ENCODE measurements at places on chromosomes 3 and 15. TPM values are rescaled to one million over a fixed set of nuclear protein-coding genes. Genes with fewer than 3 reads are reported as not detected.

DNA sequence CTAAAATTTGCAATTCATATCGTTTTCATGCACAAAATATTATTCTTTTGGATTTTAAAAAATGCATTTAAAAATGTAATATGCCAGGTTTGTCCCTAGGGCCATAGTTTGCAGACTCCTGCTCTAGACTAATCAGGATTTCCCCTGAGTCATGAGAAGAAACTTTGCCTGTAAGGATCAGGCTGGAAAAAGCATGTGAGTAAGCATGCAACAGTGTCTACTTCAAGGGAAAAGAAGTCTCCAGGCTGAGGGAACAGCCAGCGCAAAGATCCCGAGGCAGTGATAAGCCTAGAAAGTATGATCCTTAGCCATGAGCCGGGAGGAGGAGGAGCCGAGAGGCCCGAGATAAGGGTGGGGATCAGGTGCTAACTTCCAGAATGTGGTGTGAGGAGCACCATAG is 382.8 kb upstream of the CFAP20DC start:
- H3K27ac ChIP-seq = no peak overlapping the region
- H3K4me3 ChIP-seq = no peak overlapping the region
- no peak for DNase-seq
- no peaks in the 10 kb centered on the region for H3K36me3 ChIP-seq
- H3K4me1 ChIP-seq = no peaks in the 10 kb centered on the region
- no peaks in the 10 kb centered on the region for H3K27me3 ChIP-seq

DNA sequence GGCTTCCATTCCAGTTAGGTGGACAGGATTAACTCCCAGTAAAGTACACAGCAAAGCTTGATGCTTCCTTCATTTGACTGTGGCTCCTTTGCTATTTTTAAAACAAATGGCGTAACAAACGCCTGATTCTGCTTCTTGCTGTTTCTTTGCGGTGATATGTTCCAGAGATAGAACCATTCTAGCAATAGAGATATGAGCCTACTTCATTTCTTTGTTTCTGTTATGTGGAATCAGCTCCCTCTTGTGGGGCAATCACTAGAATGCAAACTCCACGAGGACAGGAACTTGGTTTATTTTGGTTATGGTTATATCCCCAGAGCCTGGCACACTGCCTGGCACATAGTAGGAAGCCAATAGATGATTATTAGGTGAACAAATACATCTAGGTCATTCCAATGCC is 122.6 kb upstream of the SLC6A11 start:
- H3K27me3 ChIP-seq = no peaks in the 10 kb centered on the region
- no peak overlapping the region for H3K27ac ChIP-seq
- DNase-seq = no peak
- H3K36me3 ChIP-seq = no peaks in the 10 kb centered on the region
- H3K4me3 ChIP-seq = no peak overlapping the region

Gene UCN2
- not detected for total RNA-seq

Gene CIB2
- total RNA-seq = 5.5 TPM

Gene XCR1
- 0.14 TPM for total RNA-seq

- no peaks in the 10 kb centered on the region for H3K27me3 ChIP-seq
- H3K4me3 ChIP-seq = no peak overlapping the region
- peaks cover 5% of the 10 kb centered on the region for H3K36me3 ChIP-seq
- no peak for DNase-seq
- no peak overlapping the region for H3K27ac ChIP-seq
Observed at GRCh38 chr3:17190353-17191078, 305.8 kb downstream of the PLCL2 start.

DNA sequence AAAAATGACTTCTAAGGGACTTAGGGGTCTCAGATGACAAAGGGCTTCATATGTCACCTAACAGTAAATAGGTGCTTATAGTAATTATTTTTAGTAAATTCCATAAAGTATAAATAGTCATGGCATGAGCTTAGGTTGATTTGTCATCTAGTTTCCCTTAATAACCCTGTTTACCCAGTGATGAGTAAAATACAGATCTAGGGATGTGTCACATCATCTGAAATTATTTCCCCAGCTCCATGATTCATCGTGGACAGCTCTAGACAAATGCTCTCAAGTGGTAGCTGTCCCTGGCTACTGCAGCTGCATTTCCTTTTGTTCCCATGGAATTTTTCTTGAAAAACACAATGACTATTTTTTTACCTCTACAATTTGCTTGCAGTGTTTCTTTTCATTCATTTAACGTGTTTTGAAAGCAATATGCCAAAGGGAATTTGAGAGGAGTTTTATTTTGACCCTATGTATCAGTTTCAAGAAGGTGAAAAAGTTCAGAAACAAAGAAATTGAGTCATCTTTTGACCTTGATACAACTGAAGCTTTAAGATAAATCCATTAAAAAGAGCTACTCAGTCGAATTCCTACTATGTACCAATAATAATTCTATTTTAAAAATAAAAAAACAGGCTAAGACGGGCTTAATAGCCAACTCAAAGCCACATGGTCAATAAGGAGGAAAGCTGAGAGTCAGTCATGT is 241.6 kb downstream of the KCNMB2 start:
- no peaks in the 10 kb centered on the region for H3K4me1 ChIP-seq
- H3K4me3 ChIP-seq = no peak overlapping the region

Gene SAXO2
- total RNA-seq = not detected

- H3K4me3 ChIP-seq = no peak overlapping the region
- H3K4me1 ChIP-seq = no peaks in the 10 kb centered on the region
- no peaks in the 10 kb centered on the region for H3K36me3 ChIP-seq
- no peak for DNase-seq
- no peak overlapping the region for H3K27ac ChIP-seq
- H3K27me3 ChIP-seq = no peaks in the 10 kb centered on the region
Observed at GRCh38 chr3:189516039-189516438, 115.2 kb upstream of the TP63 start.

- H3K27me3 ChIP-seq = no peaks in the 10 kb centered on the region
- H3K4me3 ChIP-seq = no peak overlapping the region
- no peak for DNase-seq
Observed at GRCh38 chr3:59655418-59656015, 605.7 kb upstream of the CFAP20DC start.

DNA sequence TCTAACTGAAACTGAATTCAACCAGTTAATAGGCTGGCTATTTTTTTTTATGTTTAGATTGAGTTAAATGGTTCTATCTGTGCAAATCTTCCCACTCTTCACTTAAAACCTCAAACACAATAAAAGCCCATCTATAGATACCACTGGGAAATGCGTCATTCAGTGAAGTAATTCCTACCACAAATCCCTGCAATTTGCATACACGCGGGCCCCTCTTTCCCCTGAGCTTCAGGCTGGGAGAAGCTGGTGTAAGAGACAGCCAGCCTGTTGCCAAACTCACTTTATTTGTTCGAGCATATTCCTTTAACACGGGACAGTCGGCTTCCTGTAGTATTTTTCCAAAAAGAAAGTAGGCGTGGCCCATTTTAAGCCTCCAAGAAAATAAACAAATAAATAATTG is 26.0 kb upstream of the MCTP2 start:
- H3K27me3 ChIP-seq = no peaks in the 10 kb centered on the region
- H3K36me3 ChIP-seq = no peaks in the 10 kb centered on the region
- H3K27ac ChIP-seq = no peak overlapping the region
- H3K4me3 ChIP-seq = no peak overlapping the region
- H3K4me1 ChIP-seq = no peaks in the 10 kb centered on the region
- no peak for DNase-seq

Gene ZDHHC23
- total RNA-seq = 93.9 TPM

GRCh38 chr15:73684581-73685455 is 635 bp downstream of the CD276 start:
- H3K4me1 ChIP-seq = peaks cover 42% of the 10 kb centered on the region
- no peaks in the 10 kb centered on the region for H3K36me3 ChIP-seq
- H3K4me3 ChIP-seq = peak overlapping the region; percentile 75
- DNase-seq = peak; percentile 64

GRCh38 chr3:16927485-16927884 is 42.7 kb downstream of the PLCL2 start:
- H3K4me1 ChIP-seq = peaks cover 11% of the 10 kb centered on the region
- no peak overlapping the region for H3K27ac ChIP-seq
- DNase-seq = no peak
- no peaks in the 10 kb centered on the region for H3K36me3 ChIP-seq

DNA sequence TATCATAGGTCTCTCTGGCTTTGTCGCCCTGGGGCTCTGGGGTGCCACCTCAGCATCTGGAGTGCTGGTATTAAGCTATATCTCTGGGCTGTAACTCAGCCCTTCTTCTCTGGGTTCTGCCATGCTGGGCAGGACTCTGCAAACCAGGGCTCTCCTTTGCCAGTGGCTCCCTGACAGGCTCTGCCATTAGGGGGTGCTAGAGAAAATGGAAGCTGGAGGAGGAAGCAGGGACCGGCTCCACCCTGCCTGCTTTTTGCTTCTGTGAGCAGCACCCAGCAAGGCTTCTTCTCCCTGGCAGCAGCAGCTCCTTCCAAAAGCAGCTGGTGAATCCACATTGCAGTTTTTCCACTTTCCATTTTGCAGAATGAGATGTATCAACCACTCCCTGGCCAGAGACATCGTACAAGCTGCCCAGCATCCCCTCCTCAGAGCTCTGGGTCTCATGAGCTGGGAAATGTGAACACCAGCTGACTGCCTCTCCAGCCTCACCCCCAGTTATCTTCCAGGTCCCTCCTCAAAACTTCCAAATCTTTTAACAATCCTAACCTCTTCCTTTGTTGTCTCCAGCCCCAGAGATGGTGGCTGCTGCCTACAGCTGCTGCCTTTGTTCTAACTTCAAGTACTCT is 165.0 kb downstream of the ABHD5 start:
- H3K27ac ChIP-seq = no peak overlapping the region
- H3K27me3 ChIP-seq = no peaks in the 10 kb centered on the region
- H3K4me1 ChIP-seq = peaks cover 4% of the 10 kb centered on the region
- H3K4me3 ChIP-seq = no peak overlapping the region
- H3K36me3 ChIP-seq = no peaks in the 10 kb centered on the region
- peak; percentile 69 for DNase-seq

DNA sequence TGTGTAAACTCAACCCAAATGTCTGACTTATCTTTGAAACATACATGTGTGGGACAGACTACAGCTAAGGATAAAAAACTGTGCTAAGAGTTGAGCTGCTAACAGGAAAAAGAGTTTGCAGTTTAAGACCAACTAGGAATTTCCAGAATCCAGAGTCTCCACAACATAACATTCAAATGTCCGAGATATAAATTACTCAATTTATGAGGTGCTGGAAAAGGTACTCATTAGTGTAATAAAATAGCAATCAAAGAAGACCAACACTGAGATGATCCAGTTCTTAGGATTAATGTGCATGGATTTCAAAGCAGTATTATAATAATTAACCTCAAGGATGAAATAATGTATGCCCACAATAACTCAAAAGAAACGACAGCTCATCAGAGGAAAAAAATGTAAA is 426.5 kb upstream of the KCNMB2 start:
- no peaks in the 10 kb centered on the region for H3K27me3 ChIP-seq
- no peaks in the 10 kb centered on the region for H3K4me1 ChIP-seq
- H3K27ac ChIP-seq = no peak overlapping the region
- no peak overlapping the region for H3K4me3 ChIP-seq

Gene PROK2
- not detected for total RNA-seq

- no peaks in the 10 kb centered on the region for H3K27me3 ChIP-seq
- no peak for DNase-seq
- no peaks in the 10 kb centered on the region for H3K36me3 ChIP-seq
- H3K4me3 ChIP-seq = no peak overlapping the region
- no peak overlapping the region for H3K27ac ChIP-seq
- peaks cover 13% of the 10 kb centered on the region for H3K4me1 ChIP-seq
Observed at GRCh38 chr3:153232851-153233271, 70.8 kb downstream of the RAP2B start.

DNA sequence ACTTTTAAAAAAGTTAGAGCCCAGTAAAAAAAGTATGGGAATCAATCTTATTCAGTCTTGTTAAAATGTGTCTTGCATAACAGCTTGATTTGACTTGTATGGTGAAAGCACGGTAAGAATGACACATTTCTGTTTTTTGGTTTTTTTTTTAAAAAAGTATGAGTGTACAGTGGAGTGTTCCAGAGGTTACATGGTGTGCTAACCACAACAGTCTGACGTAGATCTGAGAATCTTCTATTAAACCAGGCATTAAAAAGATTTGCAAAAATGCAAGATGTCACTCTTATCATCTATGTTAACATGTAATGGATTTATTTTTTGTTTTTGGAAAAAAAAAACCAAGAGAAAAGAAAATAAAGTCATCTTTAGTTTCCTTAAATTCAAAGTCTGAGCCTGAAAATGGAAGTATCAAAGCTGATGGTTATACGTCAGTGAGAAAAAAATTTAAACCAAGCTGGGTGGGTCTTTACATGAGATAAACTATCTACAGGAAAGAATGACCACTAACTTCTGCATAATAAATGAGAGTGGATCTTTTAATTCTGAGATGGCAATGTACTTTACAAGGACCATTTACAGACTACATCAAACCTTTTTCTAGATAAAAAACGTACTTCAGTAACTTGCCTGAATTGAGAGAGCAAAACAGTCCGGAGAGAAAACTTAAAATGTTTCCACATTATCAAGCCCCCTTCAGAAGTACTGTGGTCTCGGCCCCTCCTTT is 1.6 kb downstream of the GABPB1 start:
- H3K27ac ChIP-seq = peak overlapping the region; percentile 99
- DNase-seq = peak; percentile 60
- H3K4me3 ChIP-seq = peak overlapping the region; percentile 99
- peaks cover 69% of the 10 kb centered on the region for H3K4me1 ChIP-seq
- no peaks in the 10 kb centered on the region for H3K36me3 ChIP-seq

Gene C2CD4B
- total RNA-seq = not detected

Gene CHL1
- 25.3 TPM for total RNA-seq

DNA sequence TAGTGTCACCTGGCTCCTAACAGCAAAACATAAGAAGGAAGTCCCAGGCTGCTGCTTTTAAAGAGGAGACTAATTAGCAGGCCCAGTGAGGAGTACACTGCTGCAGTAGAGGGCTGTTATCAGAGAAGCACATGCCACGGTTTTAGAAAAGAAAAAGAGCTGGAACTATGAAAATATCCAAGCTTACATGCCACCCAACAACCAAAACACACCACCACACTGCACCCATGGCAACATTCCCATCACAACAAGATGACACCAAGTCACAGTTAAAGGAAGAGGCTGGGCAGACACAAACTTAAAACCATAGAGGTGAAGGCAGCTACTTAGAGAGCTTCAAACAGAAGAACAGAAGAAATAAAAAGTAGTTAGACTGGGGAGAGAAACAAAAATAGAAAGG is 37.0 kb downstream of the NPTN start:
- peaks cover 49% of the 10 kb centered on the region for H3K4me1 ChIP-seq
- H3K36me3 ChIP-seq = no peaks in the 10 kb centered on the region
- DNase-seq = no peak
- no peak overlapping the region for H3K4me3 ChIP-seq
- H3K27ac ChIP-seq = no peak overlapping the region
